Kidney (tissue), 22 donors: ENCODE measurements at places on chromosomes 7 and 10. TPM values are rescaled to one million over a fixed set of nuclear protein-coding genes. Genes with fewer than 3 reads are reported as not detected.
A peak's percentile ranks its signal among the peaks of the same experiment; 100 is the strongest.

The RASSF4 gene
- total RNA-seq, result 76.4 TPM

DNA sequence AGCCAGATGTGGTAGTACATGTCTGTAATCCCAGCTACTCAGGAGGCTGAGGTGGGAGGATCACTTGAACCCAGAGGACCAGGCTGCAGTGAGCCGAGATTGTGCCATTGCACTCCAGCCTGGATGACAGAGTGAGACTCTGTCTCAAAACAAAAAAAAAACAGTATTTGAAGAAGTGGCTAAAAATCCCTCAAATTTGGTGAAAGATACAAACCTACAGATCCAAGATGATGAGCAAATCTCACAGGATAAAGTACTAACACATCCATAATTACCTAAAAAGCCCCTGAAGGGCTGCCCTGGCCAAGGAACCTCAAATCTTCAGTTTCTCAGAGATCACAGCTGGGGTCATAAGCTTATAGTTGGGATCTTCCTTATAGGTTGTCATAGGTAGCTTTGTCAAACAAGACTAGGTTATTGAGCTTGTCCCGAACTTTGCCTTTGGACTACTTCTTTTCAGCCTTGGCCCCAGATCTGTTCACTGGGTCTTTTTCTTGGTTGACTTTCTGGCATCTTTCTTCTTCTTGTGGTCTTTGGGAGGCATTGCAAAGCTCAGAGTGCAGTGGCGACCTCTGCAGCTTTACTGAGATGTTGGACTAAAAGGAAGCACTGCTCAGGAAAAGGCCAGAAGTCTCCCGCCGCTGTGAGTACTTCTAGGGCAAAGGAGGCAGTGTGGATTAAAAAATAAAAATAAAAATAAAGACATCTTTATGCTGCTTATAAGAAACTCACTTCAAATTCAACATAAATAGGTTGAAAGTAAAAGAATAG lies 28.6 kb upstream of the SAR1A start:
- no peaks in the 10 kb centered on the region for H3K4me1 ChIP-seq
- H3K27ac ChIP-seq, result no peak overlapping the region
- H3K36me3 ChIP-seq, result no peaks in the 10 kb centered on the region
- H3K4me3 ChIP-seq, result no peak overlapping the region
- H3K27me3 ChIP-seq, result no peaks in the 10 kb centered on the region

- H3K4me3 ChIP-seq, result no peak overlapping the region
- H3K27me3 ChIP-seq, result no peaks in the 10 kb centered on the region
- H3K27ac ChIP-seq, result no peak overlapping the region
- no peak for DNase-seq
- peaks cover 5% of the 10 kb centered on the region for H3K4me1 ChIP-seq
Observed at GRCh38 chr10:97408496-97408992, 7.4 kb upstream of the RRP12 start.

DNA sequence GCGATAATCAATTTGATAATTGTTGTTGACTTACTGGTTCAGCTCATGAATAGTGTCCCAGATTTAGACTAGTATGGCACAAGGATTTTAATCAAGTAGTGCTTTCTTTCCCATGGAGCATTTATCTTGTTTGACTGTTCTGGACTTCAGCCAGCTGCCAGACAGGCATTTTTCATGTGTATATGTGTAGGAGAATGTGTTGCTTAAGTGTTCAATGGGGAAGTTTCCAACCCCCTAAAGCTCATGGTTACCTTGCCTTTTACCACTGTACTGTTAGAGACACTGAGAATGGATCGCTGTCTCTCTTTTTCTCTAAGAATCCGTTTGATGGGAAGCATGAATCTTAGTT lies 103.9 kb downstream of the LRRC4 start:
- no peak for DNase-seq
- no peak overlapping the region for H3K27ac ChIP-seq
- H3K4me1 ChIP-seq, result no peaks in the 10 kb centered on the region
- no peaks in the 10 kb centered on the region for H3K27me3 ChIP-seq

The DEPP1 gene
- total RNA-seq, result 146 TPM

GRCh38 chr10:58320351-58321049 lies 14.3 kb upstream of the UBE2D1 start:
- no peak for DNase-seq
- H3K4me3 ChIP-seq, result no peak overlapping the region

GRCh38 chr7:1323178-1324027 lies 90.7 kb downstream of the UNCX start:
- no peak overlapping the region for H3K4me3 ChIP-seq
- H3K27me3 ChIP-seq, result peaks cover 2% of the 10 kb centered on the region
- H3K27ac ChIP-seq, result no peak overlapping the region
- peak; percentile 83 for DNase-seq
- H3K36me3 ChIP-seq, result no peaks in the 10 kb centered on the region
- H3K4me1 ChIP-seq, result no peaks in the 10 kb centered on the region

GRCh38 chr10:132647424-132647823 lies 109.8 kb downstream of the INPP5A start:
- no peak for DNase-seq
- no peaks in the 10 kb centered on the region for H3K36me3 ChIP-seq
- no peaks in the 10 kb centered on the region for H3K27me3 ChIP-seq
- H3K4me1 ChIP-seq, result no peaks in the 10 kb centered on the region
- no peak overlapping the region for H3K27ac ChIP-seq

DNA sequence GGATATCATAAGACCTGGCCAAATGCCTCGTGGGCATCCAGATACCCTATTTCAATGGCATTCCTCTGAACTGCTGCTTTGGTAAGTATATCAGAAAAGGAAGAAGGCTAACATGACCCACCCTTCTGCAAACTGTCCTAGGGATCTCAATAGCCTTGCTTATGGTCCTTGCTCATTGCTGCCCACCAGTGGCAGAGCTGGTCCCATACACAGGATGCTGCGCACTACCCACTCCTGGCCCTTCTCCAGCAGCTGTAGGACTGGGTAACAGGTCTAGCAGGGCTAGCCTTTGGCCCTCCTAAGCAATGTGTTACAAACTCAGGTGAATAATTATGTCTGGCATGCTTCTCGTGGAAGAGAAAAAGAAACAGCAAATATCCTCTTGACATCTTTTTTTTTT lies 72.5 kb downstream of the C10orf90 start:
- H3K36me3 ChIP-seq, result no peaks in the 10 kb centered on the region
- H3K4me1 ChIP-seq, result no peaks in the 10 kb centered on the region
- DNase-seq, result peak; percentile 35
- no peak overlapping the region for H3K4me3 ChIP-seq
- H3K27me3 ChIP-seq, result no peaks in the 10 kb centered on the region
- H3K27ac ChIP-seq, result no peak overlapping the region

DNA sequence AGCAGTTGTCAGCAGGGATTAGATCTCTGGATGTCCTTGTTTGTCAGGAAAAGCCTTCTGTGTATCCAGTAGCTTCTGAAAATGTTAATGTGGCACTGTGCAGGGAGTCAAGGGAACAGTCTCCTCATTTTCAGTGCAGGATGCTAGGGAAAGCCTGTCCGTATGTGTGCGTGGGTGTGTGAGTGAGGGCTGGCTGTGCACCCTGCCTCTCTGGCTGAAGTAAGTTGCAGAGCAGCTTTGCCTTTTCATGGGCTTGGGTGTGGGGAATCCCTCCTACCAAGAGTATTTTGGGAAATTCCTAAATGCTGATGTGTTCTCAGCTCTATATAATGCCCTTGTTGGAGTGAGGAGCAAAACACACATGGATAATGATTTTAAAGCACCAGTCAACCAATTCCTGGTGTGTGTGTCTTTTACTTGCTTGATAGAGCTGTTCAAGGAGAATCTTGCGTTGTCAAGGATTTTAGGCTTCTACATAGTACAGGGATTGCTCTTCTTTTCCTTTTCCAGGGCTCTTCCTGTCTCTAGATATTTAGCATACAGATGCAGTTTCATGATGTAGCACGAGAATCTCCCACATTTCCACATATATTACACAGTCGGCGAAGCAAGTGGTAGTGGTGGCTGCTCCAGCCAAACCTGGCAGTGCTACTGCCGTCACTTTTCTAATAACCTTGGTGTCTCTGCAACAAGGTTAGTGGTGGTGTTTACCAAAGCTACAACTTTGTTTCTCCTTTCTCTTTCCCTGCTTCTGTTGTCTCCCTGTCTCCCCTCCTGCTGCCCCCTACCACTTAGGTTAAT lies 92.8 kb downstream of the MCU start:
- H3K27me3 ChIP-seq, result no peaks in the 10 kb centered on the region
- no peak overlapping the region for H3K4me3 ChIP-seq
- peak; percentile 57 for DNase-seq
- H3K4me1 ChIP-seq, result peaks cover 6% of the 10 kb centered on the region
- H3K27ac ChIP-seq, result no peak overlapping the region

GRCh38 chr7:40714363-40715052 lies 579.7 kb downstream of the SUGCT start:
- no peak overlapping the region for H3K27ac ChIP-seq
- no peak for DNase-seq
- no peaks in the 10 kb centered on the region for H3K27me3 ChIP-seq
- no peaks in the 10 kb centered on the region for H3K36me3 ChIP-seq
- no peak overlapping the region for H3K4me3 ChIP-seq

GRCh38 chr10:8902926-8903325 lies 848.4 kb downstream of the GATA3 start:
- H3K27ac ChIP-seq, result no peak overlapping the region
- no peak for DNase-seq
- no peak overlapping the region for H3K4me3 ChIP-seq
- H3K4me1 ChIP-seq, result no peaks in the 10 kb centered on the region
